Small intestine (tissue), 16 donors: ENCODE measurements at places on chromosomes 16 and 17.
A peak's percentile ranks its signal among the peaks of the same experiment; 100 is the strongest.

DNA sequence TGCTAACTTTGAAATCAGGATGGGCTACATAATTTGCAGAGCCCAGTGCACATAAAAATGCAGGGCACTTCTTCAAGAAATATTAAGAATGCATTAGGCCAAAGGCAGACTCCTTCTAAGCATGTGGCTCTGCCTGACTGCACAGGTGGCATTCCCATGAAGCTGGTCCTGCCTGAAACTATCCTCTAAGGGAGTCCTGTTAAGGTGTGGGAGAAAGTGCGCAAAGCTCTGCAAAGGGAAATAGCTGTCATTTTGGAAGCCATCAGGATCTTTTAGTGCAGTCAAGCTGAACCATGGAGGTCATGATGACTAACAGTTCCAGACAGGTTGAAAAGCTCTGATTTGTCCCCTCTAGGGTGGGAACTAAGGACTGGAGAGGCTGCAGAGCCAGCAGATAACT is 41.9 kb upstream of the CRHR1 start:
- no peak for DNase-seq

GRCh38 chr16:56355786-56356275 is 69.5 kb downstream of the AMFR start:
- no peak for DNase-seq

DNA sequence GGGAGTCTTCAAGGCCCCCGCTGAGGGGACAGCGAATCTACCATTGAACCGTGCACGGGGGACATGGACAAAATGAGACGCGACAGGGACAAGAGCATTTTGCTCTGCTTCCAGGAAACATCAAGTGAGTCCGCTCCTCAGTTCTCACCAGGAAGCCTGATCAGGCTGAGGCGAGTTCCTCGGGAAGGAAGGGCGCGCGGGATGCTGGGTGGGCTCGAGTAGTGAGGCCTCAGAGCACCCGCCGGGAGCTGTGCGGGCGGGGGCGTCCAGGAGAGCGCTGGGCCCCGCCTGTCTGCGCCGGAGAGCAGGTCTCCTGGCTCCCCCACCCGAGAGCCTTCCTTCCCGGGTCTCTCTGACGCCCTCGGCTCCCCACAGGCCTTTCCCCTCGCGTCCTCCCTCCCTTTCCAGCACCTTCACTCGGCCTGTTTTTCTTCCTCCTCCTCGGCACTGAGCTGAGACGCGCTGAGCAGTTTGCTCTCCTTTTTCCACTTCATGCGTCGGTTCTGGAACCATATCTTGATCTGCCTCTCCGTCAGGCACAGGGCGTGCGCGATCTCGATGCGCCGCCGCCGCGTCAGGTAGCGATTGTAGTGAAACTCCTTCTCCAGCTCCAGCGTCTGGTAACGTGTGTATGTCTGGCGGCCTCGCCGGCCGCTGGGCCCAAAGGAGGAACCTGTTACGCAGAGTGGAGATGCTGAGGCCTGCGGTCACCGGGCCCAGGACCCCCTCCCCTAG is 2.6 kb upstream of the HOXB5 start:
- no peak for DNase-seq

GRCh38 chr16:47018223-47018891 is 44.9 kb upstream of the DNAJA2 start:
- peak; percentile 57 for DNase-seq

GRCh38 chr17:13940858-13941665 is 128.2 kb upstream of the COX10 start:
- DNase-seq: no peak

GRCh38 chr16:68235108-68235886 is 630 bp downstream of the ESRP2 start:
- peak; percentile 86 for DNase-seq

DNA sequence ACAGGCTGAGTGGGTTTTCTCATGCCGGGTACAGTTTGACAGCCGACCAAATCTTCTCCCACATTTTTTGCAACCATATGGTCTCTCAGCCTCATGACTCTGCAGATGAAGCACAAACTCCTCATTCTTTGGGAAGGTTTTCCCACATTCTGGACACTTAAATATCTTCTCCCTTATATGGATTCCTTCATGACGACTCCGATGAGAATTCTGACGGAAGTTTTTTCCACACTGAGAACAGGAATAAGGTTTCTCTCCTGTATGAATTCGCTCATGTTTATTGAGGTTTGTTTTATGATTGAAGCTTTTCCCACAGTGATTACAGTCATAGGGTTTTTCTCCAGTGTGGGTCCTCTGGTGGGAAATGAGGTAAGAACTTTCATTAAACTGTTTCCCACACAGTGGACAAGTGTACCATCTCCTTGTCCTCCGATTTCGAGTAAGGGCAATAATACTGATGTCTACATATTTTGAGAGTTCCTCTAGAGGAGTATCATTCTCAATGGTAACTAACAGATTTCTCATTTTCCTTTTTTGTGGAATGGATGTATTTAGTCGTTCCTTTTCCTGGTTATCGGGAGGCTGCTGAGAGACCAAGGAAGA is 10.9 kb downstream of the ZNF200 start:
- DNase-seq: no peak

- no peak for DNase-seq
Observed at GRCh38 chr17:63150994-63151464, 185.0 kb downstream of the TANC2 start.

DNA sequence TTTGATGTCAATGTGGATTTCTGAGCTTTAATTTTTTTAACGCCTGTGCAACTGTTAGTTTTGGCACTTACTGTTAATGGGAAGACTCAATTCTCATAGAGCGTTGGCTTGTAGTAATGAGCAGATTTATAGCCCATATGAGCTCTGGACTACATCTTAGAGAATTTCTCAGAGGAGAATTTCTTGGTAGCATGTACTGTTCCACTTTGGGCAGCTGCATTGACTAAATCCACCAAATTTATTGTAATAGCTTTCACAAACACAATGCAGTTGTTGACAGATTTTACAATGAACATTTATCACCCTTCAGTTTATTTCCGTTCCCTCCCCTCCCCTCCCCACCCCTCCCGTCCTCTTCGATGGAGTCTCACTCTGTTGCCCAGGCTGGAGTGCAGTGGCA is 193.9 kb downstream of the PRKCA start:
- no peak for DNase-seq

DNA sequence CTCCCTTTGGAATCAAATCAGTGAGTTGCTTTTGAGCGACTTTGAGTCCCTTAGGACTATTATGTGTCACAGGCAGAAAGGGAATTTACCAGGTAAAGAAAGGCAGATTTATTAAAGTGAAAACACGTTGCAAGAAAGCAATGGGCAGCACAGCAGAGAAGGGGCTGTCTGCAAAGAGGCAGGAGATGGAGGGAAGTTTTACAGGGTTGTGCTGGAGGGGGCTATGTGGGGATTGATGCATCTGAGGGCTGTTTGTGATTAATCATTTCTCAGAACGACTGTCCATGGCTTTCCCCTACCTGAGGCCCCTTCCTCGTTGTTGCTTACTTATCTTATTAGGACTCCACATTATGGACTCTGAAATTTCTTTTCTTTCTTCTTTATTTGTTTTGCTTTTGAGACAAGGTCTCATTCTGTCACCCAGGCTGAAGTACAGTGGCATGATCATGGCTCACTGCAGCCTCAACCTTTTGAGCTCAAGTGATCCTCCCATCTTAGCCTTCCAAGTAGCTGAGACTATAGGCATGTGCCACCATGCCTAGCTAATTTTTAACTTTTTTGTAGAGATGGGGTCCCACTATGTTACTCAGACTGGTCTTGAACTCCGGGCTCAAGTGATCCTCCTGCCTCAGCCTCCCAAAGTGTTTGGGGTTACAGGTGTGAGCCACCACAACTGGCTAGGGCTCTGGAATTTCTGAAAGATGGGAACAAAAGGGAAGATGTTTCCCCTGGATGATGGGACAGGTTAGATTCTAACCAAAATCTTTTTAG is 5.5 kb downstream of the WWP2 start:
- DNase-seq: peak; percentile 65

GRCh38 chr17:44863061-44863918 is 15.6 kb downstream of the HIGD1B start:
- peak; percentile 30 for DNase-seq

DNA sequence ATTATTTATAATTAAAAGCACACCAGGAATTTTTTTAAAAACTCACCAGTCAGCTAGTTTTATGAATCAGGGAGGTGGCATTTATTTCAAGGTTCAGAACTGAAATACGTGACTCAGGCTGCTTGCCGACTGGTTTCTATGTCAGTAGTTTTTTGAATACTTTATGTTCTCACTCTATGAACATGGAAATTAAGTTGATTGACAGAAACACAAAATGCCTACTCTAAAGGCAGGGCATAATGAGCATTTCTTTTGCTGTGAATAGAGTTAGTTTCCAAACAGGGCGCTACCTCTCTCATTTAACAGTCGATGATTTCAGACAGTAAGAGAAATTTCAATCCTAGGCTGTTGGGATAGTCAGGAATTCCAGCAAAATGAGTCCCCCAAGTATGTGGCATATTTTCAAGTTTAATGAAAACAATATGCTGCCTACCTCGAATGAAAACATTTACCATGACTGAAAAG is 6.7 kb downstream of the HS3ST3B1 start:
- DNase-seq: no peak

DNA sequence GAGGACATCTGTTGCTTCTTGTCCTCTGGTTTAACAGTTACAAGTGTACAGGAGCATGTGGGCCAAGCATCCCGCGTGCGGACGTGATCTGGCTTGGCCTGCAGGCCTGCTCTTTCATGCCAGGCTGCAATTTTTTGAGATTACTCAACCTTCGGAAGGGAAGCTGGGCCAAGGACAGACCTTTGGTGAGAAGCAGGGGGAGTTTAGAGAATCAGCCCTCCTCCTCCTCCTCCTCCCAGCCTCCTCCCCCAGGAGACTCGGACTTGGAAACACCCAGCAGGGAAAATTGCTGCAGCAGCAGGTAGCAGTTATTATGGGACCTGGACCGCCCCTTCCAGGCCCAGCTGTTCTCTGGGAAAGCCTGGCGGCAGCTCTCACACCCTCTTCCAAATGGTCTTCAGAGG is 5.1 kb upstream of the KLHL36 start:
- no peak for DNase-seq

- peak; percentile 55 for DNase-seq
Observed at GRCh38 chr17:4710693-4711634, 532 bp downstream of the ARRB2 start.

DNA sequence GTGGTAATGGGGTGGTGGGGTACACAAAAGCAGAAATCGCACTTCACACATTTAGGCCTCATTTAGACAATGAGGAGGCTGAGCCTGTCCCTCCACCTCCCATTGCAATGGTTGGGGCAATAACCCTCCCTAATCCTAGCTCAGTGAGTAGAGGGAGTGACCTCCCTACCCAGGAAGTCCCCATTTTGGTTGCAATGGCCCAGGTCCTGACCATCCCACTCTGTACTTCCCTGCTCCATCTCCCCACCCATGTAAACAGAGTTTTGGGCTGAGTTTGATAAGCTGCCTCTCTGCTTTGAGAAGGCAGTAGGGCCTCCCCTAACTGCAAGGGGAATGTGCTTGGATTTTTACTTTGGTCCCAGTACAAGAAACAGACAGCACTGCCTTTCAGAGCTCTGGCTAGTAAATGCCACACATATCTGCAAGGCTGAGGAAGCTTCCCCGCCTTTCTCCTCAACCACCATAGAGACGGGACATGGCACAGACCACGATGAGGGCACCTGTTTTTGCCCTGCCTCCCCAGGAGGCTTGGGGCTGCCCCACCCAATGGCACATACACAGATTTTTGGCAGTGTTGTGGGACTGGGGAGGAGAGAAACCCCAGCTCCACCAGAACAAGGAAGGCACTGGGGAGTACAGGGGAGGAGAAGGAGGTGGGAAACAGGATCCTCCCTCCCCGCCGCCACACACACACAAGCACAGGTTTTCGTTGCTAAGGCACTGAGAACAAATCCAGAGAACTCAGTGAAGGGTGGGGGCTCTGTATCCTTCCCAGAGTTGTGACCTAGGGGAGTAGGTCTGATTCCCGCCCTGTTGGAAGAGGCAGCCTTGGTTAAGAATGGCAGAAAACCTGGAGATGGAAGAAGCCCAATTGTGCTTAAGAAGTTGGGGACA is 7.3 kb downstream of the VAT1 start:
- no peak for DNase-seq

DNA sequence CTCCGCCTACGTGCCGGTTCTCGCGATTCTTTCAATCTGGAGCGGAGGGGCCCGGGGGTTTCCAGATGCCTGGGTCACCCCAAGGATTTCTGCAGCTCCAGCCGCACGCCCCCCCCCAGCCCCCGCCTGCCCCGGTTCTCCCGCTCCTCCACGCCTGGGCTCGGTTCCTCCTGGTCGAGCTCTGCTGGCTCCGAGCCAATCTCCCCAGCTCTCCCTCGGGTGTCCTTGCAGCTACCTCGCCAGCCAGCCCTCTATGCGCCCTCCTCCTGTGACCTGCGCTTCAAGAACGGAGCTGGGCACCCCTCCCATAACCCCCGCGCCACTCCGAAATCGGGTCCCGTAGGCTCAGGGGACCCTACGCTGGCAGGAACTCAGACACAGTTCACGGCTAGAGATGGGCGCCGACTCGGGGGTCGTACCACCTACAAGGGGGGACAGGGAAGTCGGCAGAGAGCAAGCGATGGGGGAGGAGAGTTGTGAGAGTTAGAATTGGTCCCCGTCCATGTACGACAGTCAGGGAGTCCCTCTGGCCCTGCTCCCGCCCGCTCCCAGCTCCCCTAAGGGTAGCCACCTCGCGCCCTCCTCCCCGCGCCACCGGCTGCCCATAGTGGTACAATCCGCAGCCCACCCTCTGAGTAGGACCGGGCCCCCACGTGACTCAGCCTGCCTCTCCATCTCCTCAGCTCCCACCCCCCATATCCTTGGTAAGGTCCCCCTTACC is 961 bp downstream of the FGF11 start:
- peak; percentile 63 for DNase-seq

GRCh38 chr16:25256695-25257469 is 763 bp downstream of the ZKSCAN2 start:
- DNase-seq: peak; percentile 15

DNA sequence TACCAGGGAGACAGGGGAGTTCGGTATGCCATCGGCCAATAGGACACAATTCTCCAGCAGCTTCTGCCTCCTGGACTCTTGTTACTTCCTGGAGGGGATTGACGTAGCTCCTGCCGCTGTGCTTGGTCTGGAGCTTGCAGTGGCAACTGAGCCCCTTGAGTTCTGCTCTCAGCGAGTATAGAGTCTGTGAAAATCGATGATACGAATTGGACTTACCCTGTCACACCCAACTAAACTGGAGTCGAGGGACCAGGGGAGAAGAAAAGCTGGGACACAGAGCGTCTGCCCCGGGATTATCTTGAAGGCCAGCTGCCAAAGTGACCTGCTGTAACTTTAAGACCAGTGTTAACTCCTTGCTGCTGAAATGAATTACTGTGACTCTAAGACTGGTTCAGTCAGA is 22.2 kb downstream of the SEC14L1 start:
- peak; percentile 86 for DNase-seq

GRCh38 chr17:13393841-13394710 is 207.7 kb downstream of the HS3ST3A1 start:
- DNase-seq: no peak
